ENCODE measurements at places on chromosomes 5 and 9.

GRCh38 chr5:103228588-103228987, 30.0 kb upstream of the MACIR start:
- no peak for DNase-seq

- DNase-seq = no peak
These were observed 15.1 kb downstream of the TIMD4 start for GRCh38 chr5:156947925-156948324.

GRCh38 chr5:53277491-53277890, 167.9 kb upstream of the MOCS2 start:
- no peak for DNase-seq

- DNase-seq = no peak
These were observed 18.9 kb downstream of the RPS23 start for GRCh38 chr5:82259172-82259800.

GRCh38 chr9:87827341-87827740, 55.3 kb upstream of the SPATA31E1 start:
- DNase-seq = no peak

GRCh38 chr9:90010793-90011192, 406.0 kb downstream of the GADD45G start:
- DNase-seq = no peak

GRCh38 chr5:126062398-126063221, 360.6 kb upstream of the GRAMD2B start:
- no peak for DNase-seq

DNA sequence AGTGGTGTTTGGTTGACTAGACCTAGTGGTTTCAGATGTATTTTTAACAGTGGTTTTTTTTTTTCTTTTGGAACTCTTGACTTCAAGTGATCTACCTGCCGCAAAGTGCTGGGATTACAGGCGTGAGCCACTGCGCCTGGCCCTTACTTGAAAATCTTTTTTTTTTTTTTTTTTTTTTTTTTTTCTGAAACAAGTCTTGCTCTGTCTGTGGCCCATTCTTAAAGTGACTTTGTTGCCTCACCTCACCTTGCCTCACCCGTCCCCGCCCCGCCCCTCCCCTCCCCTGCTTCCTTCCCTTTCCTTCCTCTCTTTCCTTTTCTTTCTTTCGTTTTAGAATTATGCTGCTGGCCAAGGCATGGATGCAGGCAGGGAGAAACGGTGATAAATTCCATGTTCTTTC, 26.0 kb downstream of the GPBP1 start:
- no peak for DNase-seq

DNA sequence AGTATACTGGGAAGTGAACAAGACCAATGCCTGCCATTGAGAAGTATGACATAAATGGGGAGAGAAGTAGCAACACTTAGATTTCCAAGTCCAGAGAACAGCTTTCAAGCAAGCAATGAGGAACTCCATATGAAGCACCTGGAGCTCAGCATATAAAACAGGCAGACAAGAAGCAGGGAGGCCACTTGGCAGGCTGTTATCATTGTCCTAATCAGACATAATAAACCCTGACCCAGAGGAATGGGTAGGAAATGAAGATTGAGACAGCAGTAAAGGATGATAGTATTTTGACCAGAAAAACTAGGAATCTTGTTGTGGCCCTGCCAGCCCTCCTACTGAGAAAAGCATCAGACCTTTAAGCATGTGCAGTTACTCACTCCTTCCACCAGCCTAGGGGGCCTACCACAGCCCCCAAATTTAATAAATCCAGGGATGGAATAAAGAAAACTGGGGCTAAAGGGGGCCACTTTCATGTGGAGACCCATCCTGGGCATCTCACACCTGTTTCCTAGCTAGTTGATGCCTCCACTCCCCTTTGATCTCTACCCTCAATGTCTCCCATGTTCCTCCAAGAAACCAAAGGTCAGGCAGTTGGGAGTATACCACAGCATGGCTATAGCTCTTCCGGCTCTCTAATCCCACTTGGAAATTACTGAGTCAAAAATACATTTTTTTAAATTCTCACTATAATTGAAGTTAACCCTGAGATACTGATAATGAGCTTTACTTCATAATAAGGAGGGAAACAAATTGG, 135.1 kb downstream of the SIL1 start:
- DNase-seq = no peak

GRCh38 chr5:155091063-155091648, 77.6 kb downstream of the KIF4B start:
- no peak for DNase-seq

Measured in HFF-Myc (cell line).